ENCODE measurements at places on chromosomes 7 and 10.

DNA sequence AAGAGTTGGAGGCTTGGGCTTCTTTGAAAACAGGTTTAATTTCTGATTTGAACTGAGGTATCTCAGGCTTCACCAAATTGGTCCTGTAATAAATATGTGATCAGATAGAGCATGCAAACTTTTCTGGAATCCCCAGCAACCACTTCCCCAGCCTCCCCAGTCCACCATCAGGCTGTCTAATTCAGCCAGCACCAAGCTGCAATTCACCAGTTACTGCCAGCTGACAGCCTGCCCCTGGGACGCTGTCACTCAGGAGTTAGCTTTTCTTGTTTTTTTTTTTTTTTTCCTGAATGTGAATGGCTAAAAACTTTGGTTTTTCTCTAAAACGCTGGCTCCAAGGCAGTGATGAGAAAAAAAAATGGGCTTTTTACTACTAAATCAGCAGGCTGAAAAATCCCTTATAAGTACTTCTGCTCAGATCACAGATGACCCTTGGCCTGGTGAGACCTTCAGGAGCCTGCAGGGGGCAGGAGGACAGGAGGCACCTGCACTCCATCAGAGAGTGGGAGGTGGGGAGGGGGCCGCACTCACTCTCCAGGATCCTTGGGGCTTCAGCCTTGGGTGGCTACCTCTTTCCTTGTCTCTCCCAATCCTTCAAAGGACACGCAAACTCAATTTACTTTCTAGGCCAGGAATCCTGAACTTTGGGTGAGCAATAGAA, 349.4 kb downstream of the GATA3 start:
- no peak for DNase-seq

DNA sequence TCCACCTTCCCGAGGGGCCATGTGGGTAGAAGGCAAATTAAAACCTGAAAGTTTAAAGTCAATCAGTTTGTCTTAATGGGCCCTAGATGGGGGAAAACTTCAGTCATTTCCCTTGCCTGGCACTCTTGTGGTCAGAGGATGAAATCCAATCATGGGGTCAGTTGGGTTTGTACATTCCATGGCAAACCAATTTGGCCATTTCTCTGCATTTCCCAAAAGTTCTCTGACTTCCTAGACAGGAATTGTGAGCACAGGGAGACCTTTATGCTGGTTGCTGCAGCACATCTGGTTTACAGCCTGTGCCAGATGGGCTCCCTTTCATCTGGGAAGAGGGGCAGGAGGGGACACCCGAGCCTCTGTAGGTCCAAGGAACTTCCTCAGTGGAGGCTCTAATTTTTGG, 113.0 kb downstream of the CYP26A1 start:
- DNase-seq = no peak

GRCh38 chr7:129591868-129592267, 19.7 kb upstream of the NRF1 start:
- no peak for DNase-seq

GRCh38 chr7:27251652-27252590, 9.3 kb downstream of the EVX1 start:
- DNase-seq = no peak

- DNase-seq = no peak
Measured at GRCh38 chr10:77518241-77518909, 119.2 kb downstream of the KCNMA1 start.

- DNase-seq = peak; percentile 1
Measured at GRCh38 chr10:25082276-25083204, 66.1 kb downstream of the THNSL1 start.

GRCh38 chr10:43647576-43647975, 1.1 kb downstream of the ZNF32 start:
- no peak for DNase-seq

- DNase-seq = no peak
Measured at GRCh38 chr10:11018432-11018841, 765 bp downstream of the CELF2 start.

DNA sequence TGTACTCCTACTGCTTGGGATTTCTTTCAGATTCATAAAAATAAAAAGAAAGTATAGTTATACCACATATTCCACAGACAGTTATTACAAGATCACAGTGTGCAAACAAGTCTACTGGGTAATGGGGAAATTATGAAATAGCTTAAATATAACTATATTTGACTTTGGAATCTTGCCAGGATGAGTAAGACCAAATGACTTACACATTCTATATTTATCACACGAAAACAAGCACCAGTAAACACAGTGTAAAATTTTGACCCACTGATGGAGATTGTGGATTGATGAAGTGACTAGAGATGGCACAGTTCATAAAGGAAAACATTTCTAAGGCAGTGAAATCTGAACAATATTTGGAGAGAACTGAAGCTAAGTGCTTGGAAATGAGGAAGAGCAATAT, 339.7 kb downstream of the THSD7A start:
- no peak for DNase-seq

DNA sequence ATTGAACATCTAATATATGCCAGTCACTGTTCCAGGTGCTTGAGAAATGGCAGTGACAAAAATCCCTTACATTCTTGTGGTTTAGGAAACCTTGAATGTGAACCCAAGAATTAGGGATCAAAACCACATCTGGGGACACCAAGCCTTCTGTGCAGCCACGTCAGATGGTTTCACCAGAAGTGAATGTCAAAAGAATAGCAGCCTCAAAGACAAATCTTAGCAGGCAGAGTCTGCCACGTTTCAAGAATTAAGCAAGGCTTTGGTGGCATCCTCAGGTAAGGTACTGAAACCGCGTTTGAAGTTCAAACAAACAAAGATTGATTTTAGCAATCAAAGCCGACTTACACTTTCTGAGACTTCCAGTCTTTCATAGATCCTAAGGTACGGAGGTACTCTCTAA, 225.5 kb upstream of the GNAI1 start:
- DNase-seq = no peak

DNA sequence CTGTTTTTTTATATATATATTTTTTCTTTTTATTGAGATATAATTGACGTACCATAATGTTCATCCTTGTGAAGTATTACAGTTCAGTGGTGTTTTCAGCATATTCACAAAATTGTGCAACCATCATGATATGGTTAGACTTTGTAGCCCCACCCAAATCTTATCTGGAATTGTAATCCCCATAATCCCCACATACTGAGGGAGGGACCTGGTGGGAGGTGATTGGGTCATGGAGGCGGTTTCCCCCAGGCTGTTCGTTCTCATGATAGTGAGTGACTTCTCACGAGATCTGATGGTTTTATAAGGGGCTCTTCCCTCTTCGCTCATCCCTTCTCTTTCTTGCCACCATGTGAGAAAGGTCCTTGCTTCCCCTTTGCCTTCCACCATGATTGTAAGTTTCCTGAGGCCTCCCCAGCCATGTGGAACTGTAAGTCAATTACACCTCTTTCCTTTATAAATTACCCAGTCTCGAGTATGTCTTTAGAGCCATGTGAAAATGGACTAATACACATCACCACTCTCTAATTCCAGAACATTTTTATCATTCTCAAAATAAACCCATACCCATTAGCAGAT, 73.9 kb upstream of the SMNDC1 start:
- no peak for DNase-seq

- DNase-seq = no peak
Measured at GRCh38 chr10:43078175-43078985, 1.5 kb downstream of the RET start.

- no peak for DNase-seq
Measured at GRCh38 chr10:50551894-50552293, 71.9 kb downstream of the SGMS1 start.

DNA sequence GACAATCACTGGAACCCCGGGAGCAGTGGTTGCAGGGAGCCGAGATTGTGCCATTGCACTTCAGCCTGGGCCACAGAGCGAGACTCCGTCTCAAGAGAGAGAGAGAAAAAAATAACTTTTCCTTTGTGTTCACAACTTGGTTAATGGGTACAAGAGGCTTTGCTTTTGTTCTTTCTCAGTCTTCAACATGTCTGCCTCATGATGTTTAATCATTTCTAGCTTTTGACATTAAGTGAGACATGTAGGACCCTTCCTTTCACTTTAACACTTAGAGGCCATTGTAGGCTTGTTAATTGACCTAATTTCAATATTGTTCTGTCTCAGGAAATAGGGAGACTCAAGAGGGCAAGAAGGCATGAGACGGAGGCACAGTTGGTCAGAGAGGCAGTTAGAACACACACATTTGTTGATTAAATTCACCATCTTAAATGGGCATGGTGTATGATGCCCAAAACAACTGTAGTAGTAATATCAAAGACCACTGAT, 9.3 kb upstream of the CRCP start:
- no peak for DNase-seq

All from NCI-H510A treated with DMSO at 0.1 percent for 48 hours (cell line).